ENCODE measurements at places on chromosomes 5 and 9.

GRCh38 chr9:135179976-135180375 lies 92.5 kb downstream of the OLFM1 start:
- no peak for DNase-seq

- no peak for DNase-seq
Measured at GRCh38 chr9:116467740-116468351, 219.3 kb upstream of the TRIM32 start.

DNA sequence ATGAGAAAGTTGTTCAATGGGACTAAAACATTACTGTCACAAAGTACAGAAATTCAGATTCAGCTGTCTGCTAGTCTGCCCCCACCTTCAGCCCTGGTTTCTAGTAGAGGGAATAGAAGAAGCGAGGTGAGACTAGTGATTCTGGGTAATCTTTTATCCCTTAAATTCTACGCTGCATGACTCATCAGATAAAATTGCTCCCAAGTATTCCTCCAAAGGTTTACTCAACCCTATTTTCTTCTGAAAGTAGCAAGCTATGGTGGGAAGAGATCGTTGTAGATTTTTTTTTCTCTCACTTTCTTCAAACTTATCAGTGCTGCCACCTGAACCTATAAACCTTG lies 318.9 kb upstream of the RIOK2 start:
- DNase-seq = no peak

GRCh38 chr9:105842023-105842644 lies 147.8 kb downstream of the TMEM38B start:
- no peak for DNase-seq

GRCh38 chr9:124411514-124412227 lies 3.6 kb downstream of the PSMB7 start:
- DNase-seq = no peak
